ENCODE measurements at places on chromosomes 16 and 17.

GRCh38 chr16:67116388-67117311, 6.9 kb downstream of the PHAF1 start:
- peak; percentile 24 for DNase-seq

- no peak for DNase-seq
These were observed 53.3 kb downstream of the GOSR1 start for GRCh38 chr17:30530346-30531025.

- no peak for DNase-seq
These were observed 8.6 kb downstream of the SLC7A5 start for GRCh38 chr16:87860553-87861299.

GRCh38 chr17:81339534-81340296, 44.6 kb upstream of the SLC38A10 start:
- no peak for DNase-seq

DNA sequence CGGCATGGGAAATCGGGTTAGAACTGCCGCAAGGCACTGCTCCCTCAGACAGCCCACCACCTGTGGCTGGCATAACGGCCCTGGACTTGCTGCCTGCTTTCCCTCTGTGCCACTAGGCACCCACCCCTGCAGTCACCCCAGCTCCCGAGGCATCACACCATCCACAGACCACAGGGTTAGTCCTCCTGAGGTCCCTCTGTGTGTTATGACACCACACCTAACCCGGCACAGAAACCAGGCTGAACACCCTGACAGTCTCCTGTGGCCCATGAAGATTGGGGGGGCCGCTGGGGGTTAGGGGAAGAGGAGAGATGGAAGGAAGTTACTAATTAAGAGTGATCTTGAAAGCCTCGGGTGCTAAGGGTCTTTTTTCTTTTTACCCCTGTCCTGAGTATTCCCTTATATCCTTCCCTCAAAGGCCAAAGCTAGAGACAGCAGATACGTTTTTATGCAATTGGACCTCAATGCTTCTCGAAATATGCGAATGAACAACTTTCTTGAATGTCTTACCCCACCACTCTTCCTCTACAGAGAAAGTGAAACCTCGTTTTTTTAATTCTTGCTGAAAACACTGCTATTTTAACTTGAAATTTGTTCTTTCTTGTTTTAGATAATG, 7.0 kb downstream of the CYTH1 start:
- peak; percentile 72 for DNase-seq

DNA sequence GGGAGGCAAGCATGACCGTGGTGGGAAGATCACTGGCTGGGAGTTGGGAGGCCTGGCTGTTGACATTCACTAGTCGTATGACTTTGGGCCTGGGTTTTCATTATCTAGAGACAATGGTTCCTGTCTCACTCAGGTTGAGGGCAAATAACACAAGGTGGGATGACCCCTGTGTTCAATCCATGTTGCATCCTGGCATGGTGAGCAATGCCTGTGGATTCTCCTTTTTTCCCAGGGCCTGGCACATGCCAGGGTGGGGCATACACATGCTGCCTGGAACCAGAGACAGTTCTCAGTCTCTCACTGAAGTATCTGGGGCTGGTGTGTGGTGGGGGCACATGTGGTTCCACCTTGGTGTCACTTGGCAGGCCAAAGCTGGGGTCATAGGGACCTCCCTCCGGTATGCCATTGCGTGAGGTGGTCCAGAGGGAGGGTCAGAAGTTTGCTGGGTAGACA, 5.4 kb downstream of the THRA start:
- DNase-seq: no peak
